ENCODE measurements at places on chromosomes 1 and 21. TPM values are rescaled to one million over a fixed set of nuclear protein-coding genes. Genes with fewer than 3 reads are reported as not detected.

Gene SMCP
- total RNA-seq, result not detected

Gene GPA33
- total RNA-seq, result 0.16 TPM

Gene FMO3
- 0.65 TPM for total RNA-seq

Gene AMY2A
- total RNA-seq, result not detected

Gene RIPPLY3
- 0.18 TPM for total RNA-seq

Gene CFAP141
- not detected for total RNA-seq

Gene AKT3
- 82.3 TPM for total RNA-seq

Gene OLIG1
- not detected for total RNA-seq

Gene USH2A
- total RNA-seq, result 0.23 TPM

Gene NDUFV3
- 33.9 TPM for total RNA-seq

Gene CLCA1
- total RNA-seq, result 0.18 TPM

Gene KRTAP7-1
- not detected for total RNA-seq

Gene RAB42
- 1.9 TPM for total RNA-seq

Gene VCAM1
- 19.1 TPM for total RNA-seq

Gene PAPPA2
- total RNA-seq, result 0.36 TPM

Gene TRIM67
- not detected for total RNA-seq

Gene NFIA
- total RNA-seq, result 132 TPM

Gene KRTAP11-1
- total RNA-seq, result not detected

Gene HOOK1
- 15.9 TPM for total RNA-seq

Gene OR1C1
- total RNA-seq, result not detected

Gene CYP4A11
- total RNA-seq, result not detected

Gene DENND2C
- 8.4 TPM for total RNA-seq

Gene HAPLN2
- total RNA-seq, result 5.6 TPM

Gene SPRR2B
- not detected for total RNA-seq

Gene OR2T29
- total RNA-seq, result not detected

Gene PRR9
- not detected for total RNA-seq

Gene INSRR
- total RNA-seq, result 0.13 TPM

Gene LBR
- total RNA-seq, result 81.0 TPM

Gene CD48
- 6.0 TPM for total RNA-seq

Gene VWA5B1
- 41.9 TPM for total RNA-seq

Gene SMG7
- total RNA-seq, result 83.7 TPM

Gene FCMR
- total RNA-seq, result 17.1 TPM

Gene KCNQ4
- 3.7 TPM for total RNA-seq

Gene VWA1
- total RNA-seq, result 83.3 TPM

Gene COL9A2
- total RNA-seq, result 27.1 TPM

Gene NCF2
- 3.8 TPM for total RNA-seq

Gene SH2D1B
- 0.16 TPM for total RNA-seq

Gene MAP3K7CL
- 11.5 TPM for total RNA-seq

Gene ZFP69B
- total RNA-seq, result 2.5 TPM

Gene ACTL8
- not detected for total RNA-seq

Gene LCE6A
- not detected for total RNA-seq

Gene SPATA21
- total RNA-seq, result not detected

Measured in ureter (tissue), 1 donor.